Ascending aorta (tissue), 2 donors: ENCODE measurements at places on chromosomes 7 and 10.

DNA sequence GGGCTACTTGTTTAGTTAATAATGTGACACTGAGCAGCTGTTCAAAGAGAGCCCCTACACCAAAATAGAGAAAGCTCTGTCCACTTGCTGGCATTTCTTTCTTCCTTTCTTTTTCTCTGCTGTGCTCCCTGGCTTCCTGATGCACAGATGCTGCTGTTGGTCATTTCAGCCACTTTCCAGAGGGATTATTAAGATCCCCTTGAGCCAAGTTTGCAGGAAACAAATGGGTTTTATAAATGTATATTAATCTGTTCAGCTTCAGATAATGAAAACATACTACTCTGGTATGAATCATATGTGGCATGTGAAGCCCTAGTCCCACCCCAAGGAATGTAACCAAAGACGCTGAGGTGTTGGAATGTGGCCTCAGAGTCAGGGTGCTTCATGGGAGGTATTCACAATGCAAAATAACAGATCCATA lies 638.2 kb upstream of the FZD8 start:
- no peak for DNase-seq

GRCh38 chr7:2131341-2131740 lies 101.4 kb downstream of the MAD1L1 start:
- no peak for DNase-seq

GRCh38 chr10:69715156-69715898 lies 85.3 kb downstream of the FAM241B start:
- DNase-seq: peak; percentile 60

GRCh38 chr10:78476844-78477243 lies 443.2 kb downstream of the RPS24 start:
- DNase-seq: no peak

GRCh38 chr7:128203047-128203491 lies 38.0 kb upstream of the LEP start:
- no peak for DNase-seq
